Lung microvascular endothelial cell (primary cell): ENCODE measurements at places on chromosomes 7 and 10. TPM values are rescaled to one million over a fixed set of nuclear protein-coding genes. Genes with fewer than 3 reads are reported as not detected.

DNA sequence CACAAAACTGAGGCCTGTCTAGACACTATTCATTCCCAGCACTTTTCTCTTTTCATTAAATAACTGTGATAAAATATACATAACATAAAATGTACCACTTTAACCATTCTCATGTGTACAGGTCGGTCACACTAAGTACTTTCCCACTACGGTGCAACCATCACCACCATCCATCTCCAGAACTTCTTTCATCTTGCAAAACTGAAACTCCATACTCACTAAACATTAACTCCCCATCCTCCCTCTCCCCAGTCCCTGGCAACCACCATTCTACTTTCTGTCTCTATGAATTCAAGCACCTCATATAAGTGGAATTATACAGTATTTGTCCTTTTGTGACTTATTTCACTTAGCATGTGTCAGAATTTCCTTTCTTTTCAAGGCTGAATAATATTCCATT, 53.0 kb downstream of the ARHGAP12 start:
- DNase-seq = no peak

DNA sequence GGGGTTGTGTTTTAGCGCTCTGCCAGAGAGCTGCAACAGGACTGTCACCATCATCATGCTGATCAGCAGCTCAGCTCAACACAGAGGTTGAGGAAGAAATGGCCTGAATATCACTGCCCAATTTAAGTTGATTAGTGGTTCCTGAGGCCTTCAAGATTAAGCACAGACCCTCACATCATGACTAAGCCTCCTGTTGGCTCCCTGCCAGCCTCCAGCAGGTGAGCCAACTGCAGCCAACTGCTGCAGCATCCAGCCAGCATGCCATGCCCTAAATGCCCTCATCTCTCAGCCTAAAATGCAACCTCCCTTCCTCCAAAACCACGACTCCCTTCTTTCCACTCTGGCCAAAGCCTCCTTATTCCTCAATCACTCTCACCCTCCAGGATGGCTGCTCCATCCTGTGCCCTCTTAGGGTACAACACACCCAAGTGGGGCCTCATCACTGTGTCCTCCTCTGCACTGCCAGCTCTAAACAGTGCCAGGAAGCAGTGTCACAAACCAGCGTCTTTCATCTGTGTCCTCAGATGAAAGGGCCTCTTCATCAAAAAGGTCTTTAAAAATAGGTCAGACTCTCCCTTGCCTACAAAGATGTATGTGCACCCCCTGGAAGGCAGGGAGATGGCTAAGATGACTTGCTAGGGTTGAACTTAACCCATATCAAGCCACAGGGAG, 259.3 kb downstream of the ZEB1 start:
- no peak for DNase-seq

DNA sequence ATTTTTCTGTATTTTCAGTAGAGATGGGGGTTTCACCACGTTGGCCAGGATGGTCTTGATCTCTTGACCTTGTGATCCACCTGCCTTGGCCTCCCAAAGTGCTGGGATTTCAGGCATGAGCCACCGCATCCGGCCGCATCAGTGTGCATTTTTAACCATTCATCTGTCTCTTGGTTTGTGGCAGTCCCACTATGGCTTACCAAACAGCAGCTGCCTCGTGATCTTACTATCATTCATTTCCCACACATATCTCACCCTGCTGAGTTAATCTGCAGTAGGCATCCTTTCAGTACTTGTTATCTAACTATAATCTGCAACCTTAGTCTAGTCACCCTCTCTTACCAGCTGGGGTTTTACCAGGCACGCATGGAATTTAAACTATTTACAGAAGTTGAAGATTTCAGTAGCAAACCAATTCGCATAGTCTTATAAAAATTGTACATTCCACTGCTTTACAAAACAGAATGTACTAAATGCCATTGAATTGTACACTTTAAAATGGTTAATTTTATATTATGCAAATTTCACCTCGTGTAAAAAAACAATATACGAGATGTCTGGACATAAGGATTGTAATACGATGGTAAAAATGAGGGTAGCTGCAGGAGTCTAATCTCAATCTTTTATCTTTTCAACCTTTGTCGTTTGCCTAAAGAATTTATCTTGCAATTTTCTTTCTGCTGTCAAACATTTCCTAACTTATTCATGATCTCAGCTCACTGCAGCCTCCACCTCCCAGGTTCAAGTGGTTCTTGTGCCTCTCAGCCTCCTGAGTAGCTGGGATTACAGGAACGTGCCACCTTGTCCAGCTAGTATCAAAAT, 4.6 kb upstream of the TBC1D12 start:
- DNase-seq = no peak

- no peak for DNase-seq
Measured at GRCh38 chr7:70285854-70286253, 687.6 kb downstream of the AUTS2 start.

DNA sequence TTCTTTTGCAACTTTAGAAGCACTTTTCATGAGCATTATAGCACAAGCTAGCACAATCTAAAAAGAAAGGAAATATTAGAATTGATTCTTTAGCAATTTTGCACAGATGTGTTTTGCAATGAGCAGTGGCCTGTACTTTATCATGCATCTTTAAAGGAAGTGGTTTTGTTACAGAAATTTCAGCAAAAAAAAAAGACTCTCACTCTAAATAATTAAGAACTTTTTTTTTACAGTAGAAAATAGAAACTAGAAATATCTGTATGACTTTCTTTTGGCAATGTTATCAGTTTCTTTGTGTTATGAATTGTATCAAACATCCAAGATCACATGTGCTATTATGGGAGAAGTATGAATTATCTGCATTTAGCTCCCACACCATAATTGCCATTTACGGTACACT, 195.7 kb upstream of the KLF6 start:
- DNase-seq = no peak

GRCh38 chr10:114603948-114604347, 54.1 kb downstream of the ABLIM1 start:
- peak; percentile 50 for DNase-seq

- peak; percentile 33 for DNase-seq
Measured at GRCh38 chr7:126856691-126857291, 395.9 kb downstream of the GRM8 start.

DNA sequence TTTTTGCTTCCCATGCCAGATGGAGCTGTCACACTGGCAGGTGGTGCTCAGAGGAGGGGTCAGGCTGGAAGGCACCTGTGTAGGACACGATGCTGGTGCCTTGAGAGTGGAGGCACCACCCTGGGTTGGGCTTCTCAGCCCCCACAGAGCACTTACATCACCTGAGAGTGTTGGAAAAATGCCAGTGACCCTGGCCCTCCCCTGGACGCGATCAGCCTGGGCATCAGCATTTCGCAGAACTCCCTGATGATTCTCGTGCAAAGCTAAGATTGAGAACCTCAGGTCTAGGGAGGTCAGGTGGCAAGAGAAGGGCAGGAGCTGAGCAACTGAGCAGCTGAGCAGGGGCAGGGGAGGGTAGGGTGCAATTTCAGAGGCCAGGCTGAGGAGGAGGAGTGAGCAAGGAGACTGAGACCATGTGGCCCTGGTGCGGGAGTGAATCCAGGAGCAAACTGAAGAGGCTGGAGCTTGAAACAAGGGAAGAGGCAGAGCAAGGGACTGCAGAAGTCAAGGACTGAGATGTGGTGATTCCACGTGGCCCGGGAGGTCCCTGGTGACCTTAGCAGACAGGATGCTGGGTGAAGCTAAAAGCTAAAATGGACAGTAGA, 24.7 kb upstream of the GRID1 start:
- no peak for DNase-seq

- peak; percentile 81 for DNase-seq
Measured at GRCh38 chr7:41188163-41189130, 514.4 kb downstream of the INHBA start.

DNA sequence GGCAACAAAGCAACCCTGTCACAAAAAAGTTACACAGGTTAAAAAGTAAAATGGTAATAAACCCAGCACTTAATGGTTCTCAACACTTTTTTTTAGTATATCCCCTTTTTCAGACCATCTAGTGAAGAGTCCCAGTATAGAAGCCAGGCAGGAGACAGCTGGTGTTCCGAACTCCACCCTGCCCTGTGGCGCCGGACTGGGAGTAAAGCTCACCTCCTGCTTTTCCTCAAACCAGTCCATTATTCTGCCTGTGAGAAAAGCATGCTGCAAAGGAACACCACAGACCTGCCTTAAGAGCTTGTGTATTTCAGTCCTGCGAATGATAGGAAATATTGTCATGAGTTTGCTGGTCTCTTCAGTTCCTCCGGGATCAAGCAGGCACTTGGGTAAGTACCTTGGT, 81.0 kb downstream of the EZH2 start:
- DNase-seq = no peak

GRCh38 chr7:155282671-155283070, 15.0 kb upstream of the INSIG1 start:
- DNase-seq = no peak

GRCh38 chr7:152081088-152081487, 55.6 kb downstream of the GALNT11 start:
- DNase-seq = no peak

GRCh38 chr10:29546773-29547313, 87.9 kb downstream of the SVIL start:
- DNase-seq = no peak

- no peak for DNase-seq
Measured at GRCh38 chr10:103543617-103544525, 50.4 kb downstream of the NEURL1 start.

DNA sequence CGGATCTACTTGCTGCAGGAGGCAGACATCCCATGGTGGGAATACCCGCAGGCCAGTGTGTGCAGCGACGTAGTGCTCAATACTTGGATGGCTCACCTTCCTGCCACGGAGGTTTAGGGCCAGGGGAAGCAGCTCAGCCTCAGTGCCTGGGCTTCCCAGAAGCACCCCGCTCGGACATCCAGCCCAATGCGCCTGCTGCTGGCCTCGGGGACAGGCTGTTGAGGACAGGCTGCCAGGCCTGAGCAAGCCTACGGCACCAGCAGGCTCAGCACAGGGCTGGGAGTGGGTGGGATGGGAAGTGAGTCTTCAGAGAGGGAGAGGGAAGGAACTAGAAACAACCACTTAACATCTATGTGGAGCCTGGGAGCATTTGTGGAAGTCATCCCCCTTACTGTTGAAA, 441.3 kb upstream of the MGMT start:
- DNase-seq = no peak

GRCh38 chr7:18520450-18521235, 25.1 kb downstream of the HDAC9 start:
- peak; percentile 62 for DNase-seq

DNA sequence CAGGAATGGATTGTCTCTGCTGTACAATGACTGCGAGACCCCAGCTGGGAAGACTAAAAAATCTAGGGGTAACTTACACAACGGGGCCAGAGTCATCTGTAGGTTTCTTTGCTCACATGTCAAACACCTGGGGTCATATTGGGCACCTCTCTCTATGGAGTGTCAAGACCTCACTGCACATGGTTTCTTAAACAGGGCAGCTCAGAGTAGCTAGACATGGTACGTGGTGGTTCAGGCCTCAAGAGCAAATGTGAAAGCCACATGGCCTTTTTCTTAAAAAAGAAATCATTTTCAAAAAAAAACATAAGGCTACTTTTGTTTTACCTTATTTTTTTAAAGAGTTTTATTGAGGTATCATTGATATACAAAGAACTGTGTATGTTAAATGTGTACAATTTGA, 162.2 kb upstream of the ITGB1 start:
- no peak for DNase-seq

- no peak for DNase-seq
Measured at GRCh38 chr10:23344241-23344841, at the start of gene C10orf67. Gene C10orf67 (minus strand): TSS chr10:23344797. CDS start chr10:23344774, 23 bp downstream.

- no peak for DNase-seq
Measured at GRCh38 chr7:38151556-38151955, 26.5 kb upstream of the STARD3NL start.

DNA sequence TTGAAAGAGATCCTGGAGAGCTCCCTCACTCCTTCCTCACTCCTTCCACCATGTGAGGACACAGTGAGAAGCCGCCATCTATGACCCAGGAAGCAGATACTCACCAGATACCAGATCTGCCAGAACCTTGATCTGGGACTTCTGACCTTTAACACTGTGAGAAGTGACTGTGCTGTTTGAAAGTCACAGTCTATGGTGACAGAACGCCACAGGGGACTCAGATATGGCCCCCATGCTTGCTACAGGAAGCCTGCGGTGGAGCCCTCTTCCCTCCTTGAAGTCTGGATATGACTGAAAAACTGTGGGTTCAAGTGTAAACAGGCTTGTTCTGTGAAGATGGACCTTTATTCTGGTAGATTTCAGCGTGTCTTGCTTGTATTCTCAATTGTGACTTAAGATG, 297.8 kb downstream of the KLF6 start:
- DNase-seq = no peak

DNA sequence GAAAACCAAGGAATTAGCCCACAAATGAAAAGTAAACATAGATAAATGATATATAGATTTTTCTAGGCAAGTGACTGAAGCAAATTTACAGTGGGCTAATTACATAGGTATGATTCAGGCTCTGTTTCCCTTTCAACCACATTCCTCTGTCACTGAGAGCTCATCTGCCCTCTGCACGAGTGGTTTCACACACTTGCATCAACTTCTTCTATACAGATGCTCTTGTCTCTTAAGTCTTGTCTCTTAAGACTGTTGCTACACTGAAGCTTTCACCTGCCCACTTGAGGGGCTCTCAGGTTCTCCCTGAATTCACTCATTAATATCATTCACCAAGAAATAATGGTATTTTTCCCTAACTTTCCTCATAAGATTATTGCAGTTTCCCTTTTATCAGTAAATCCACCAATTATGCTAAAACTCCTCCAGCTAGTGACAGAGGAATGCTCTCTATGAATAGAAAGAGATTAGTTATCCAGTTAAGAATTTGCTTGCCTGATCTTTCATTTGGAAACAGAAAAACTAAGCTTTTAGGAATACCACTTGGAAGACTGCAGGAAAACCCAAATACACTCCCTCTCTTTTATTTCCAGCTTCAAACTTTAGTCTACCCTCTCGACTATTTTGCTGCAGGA, 95.7 kb downstream of the ELAPOR2 start:
- DNase-seq = no peak

DNA sequence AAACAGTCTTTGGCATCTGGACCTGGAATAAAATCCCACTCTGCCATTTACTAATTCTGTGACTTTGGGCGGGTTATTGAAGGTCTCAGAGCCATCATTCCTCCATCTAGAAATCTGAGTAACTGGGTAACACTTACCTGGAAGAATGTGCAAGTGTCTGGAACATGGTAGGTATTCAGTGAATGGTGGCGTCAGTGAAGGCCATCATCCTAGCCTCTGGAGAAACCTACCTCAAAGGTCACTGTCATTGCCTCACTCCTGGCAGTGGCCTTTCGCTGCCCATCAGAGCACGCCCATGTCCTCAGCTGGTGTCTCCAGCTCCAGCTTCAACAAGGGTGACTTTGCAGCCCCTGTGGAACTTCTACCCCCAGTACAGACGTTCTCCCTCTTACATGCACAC, 4.5 kb downstream of the GAL3ST4 start:
- DNase-seq = no peak

- no peak for DNase-seq
Measured at GRCh38 chr10:28135258-28135657, 136.4 kb upstream of the ODAD2 start.

SDK1 gene
- 0.44 and 0.79 TPM in 2 replicates for total RNA-seq

TBC1D12 gene
- total RNA-seq = 10.0 and 16.9 TPM in 2 replicates

KLF14 gene
- not detected in 2 replicates for total RNA-seq

LIPJ gene
- total RNA-seq = not detected in 2 replicates

HOXA4 gene
- 0.22 and 0.79 TPM in 2 replicates for total RNA-seq
